ENCODE measurements at places on chromosomes 2 and 18. TPM values are rescaled to one million over a fixed set of nuclear protein-coding genes. Genes with fewer than 3 reads are reported as not detected.

DNA sequence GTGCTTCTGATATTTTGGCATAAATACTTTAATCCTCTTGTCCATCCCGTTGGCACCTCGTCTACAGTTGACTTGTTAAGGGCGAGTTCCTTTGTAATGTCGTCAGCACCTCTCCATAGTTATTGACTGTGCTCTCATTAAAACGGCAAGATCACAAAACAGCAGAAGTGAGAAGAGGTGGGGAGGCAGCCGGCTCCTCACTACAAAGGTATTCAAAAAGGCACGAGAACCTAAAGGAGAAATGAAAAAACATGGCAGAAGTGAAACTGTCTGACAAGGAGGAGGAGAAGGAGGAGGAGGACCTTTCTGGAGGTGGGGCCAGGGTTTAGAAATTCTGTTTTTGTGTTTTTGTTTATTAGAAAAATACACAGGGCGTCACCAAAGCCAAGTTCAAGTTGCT lies 235.6 kb downstream of the BCL11A start:
- DNase-seq = no peak
- no peak overlapping the region for H3K4me3 ChIP-seq
- H3K27me3 ChIP-seq = peaks cover 5% of the 10 kb centered on the region
- H3K27ac ChIP-seq = no peak overlapping the region
- no peaks in the 10 kb centered on the region for H3K36me3 ChIP-seq

GRCh38 chr2:11598228-11598731 lies 64.4 kb downstream of the GREB1 start:
- no peak overlapping the region for H3K4me3 ChIP-seq
- no peaks in the 10 kb centered on the region for H3K36me3 ChIP-seq
- H3K27ac ChIP-seq = no peak overlapping the region
- peaks cover 5% of the 10 kb centered on the region for H3K27me3 ChIP-seq
- DNase-seq = no peak
- H3K4me1 ChIP-seq = peaks cover 2% of the 10 kb centered on the region

- H3K4me3 ChIP-seq = no peak overlapping the region
- no peak for DNase-seq
- no peaks in the 10 kb centered on the region for H3K36me3 ChIP-seq
- peaks cover 2% of the 10 kb centered on the region for H3K4me1 ChIP-seq
Measured at GRCh38 chr18:12008842-12009580, 27.7 kb downstream of the IMPA2 start.

DNA sequence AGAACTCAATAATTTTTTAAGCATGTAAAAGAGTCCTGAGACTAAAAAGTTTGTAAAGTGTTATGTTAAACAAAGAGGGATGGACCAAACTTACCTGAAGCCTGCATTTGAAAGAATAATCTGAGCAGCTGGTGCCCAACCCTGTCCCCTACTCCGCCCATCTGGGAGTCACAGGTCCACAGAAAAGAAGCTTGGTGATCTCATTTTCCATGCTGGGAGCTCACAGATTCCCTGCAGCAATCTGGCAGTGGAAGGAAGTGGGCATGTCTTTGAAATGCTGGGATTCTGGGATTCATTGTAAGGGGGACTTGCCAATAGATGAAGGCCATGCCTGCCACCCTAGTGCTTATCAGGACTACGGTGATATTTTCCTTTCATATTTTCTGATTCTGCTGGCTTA lies 17.9 kb downstream of the CDH2 start:
- peaks cover 7% of the 10 kb centered on the region for H3K27me3 ChIP-seq
- H3K36me3 ChIP-seq = no peaks in the 10 kb centered on the region
- H3K4me1 ChIP-seq = peaks cover 30% of the 10 kb centered on the region
- peak overlapping the region; percentile 85 for H3K27ac ChIP-seq
- DNase-seq = peak; percentile 19

GRCh38 chr2:113848758-113849415 lies 41.0 kb upstream of the ACTR3 start:
- no peak overlapping the region for H3K4me3 ChIP-seq
- no peaks in the 10 kb centered on the region for H3K4me1 ChIP-seq
- no peak for DNase-seq

DNA sequence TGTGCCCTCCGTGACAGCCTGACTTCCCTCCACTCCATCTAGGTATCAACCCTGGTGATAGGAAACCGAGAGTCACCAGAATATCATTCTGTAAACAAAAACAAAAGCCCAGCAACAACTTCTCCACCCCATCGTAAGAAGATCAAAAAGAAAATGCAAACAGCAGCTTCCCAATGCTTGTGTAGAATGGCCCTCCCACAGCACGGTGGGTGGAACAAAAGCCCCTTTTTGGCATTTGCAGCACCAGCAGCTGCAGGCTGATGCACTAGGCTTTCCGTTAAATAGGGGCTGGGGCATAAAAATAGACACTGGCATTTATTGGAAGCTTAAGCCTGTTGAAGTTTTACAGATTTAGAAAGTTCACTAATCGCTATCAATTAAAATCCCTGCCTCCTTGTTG lies 513.0 kb downstream of the GALR1 start:
- H3K36me3 ChIP-seq = peaks cover 4% of the 10 kb centered on the region
- H3K4me1 ChIP-seq = peaks cover 4% of the 10 kb centered on the region
- H3K27me3 ChIP-seq = peaks cover 5% of the 10 kb centered on the region
- no peak overlapping the region for H3K27ac ChIP-seq
- no peak for DNase-seq
- no peak overlapping the region for H3K4me3 ChIP-seq

GRCh38 chr2:140491876-140492275 lies 1638.9 kb downstream of the LRP1B start:
- no peaks in the 10 kb centered on the region for H3K36me3 ChIP-seq
- H3K27ac ChIP-seq = no peak overlapping the region
- H3K4me3 ChIP-seq = no peak overlapping the region
- H3K4me1 ChIP-seq = no peaks in the 10 kb centered on the region

DNA sequence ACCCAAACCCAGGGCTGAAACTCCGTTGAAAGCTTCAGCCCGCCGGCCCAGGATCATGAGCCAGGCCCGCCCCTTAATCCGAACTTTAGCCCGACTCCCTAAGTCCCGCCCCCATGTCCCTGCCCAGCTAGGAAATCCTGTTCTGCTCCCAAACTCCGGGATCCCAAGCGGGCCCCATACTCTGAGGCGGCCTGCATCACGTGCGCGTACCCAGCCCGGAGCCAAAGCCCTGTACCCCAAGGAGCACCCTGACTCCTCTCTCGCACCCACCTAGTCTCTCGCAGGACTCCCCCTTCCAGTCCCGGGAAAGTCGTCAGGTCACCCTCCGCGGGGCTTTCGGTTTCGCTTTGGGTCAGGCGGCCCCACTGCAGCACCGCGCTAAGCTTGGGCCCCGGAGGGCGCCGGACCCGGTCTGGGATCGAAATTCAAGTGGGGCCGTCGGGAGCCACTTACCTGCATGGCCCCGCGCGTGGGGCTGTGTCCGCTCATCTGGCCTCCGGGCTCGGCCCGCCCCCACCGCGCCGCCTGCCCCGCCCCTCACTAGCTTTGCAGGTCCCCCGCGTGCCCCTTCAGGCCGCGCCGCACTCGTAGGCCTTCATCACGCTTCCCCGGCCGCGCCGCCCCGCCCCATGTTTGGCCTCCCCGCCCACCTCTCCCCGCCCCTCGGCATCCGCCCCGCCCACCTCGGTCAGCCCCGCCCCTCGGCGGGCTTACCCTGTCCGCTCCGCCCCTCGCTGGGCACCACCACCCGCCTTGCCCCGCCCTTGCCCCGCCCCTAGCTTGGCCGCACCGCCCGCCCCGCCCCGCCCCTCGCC lies at the start of gene DNPEP:
Gene DNPEP, minus strand, starts transcription at position 607 of the 815 bp plus-strand sequence. Its CDS starts 118 bp downstream, at position 489.
- peak within 1 kb of the TSS; percentile 59 for H3K27ac ChIP-seq
- peak within 1 kb of the TSS; percentile 87 for H3K4me3 ChIP-seq
- H3K4me1 ChIP-seq = no peaks in the 10 kb centered on the region
- peaks cover 9% of the 10 kb centered on the region for H3K27me3 ChIP-seq

GRCh38 chr2:221997100-221997499 lies 301.7 kb downstream of the PAX3 start:
- no peak overlapping the region for H3K4me3 ChIP-seq
- H3K4me1 ChIP-seq = no peaks in the 10 kb centered on the region
- no peak overlapping the region for H3K27ac ChIP-seq
- DNase-seq = no peak

GRCh38 chr2:183606718-183607085 lies 482.5 kb downstream of the NUP35 start:
- H3K4me1 ChIP-seq = no peaks in the 10 kb centered on the region
- no peak overlapping the region for H3K4me3 ChIP-seq
- H3K27me3 ChIP-seq = no peaks in the 10 kb centered on the region

- DNase-seq = no peak
- H3K4me1 ChIP-seq = no peaks in the 10 kb centered on the region
- H3K27ac ChIP-seq = no peak overlapping the region
- peaks cover 2% of the 10 kb centered on the region for H3K27me3 ChIP-seq
- no peaks in the 10 kb centered on the region for H3K36me3 ChIP-seq
Measured at GRCh38 chr2:236787885-236788284, 218.3 kb downstream of the ACKR3 start.

- DNase-seq = no peak
- peaks cover 3% of the 10 kb centered on the region for H3K27me3 ChIP-seq
- H3K4me3 ChIP-seq = no peak overlapping the region
Measured at GRCh38 chr2:88307817-88308216, 137.7 kb downstream of the THNSL2 start.

DNA sequence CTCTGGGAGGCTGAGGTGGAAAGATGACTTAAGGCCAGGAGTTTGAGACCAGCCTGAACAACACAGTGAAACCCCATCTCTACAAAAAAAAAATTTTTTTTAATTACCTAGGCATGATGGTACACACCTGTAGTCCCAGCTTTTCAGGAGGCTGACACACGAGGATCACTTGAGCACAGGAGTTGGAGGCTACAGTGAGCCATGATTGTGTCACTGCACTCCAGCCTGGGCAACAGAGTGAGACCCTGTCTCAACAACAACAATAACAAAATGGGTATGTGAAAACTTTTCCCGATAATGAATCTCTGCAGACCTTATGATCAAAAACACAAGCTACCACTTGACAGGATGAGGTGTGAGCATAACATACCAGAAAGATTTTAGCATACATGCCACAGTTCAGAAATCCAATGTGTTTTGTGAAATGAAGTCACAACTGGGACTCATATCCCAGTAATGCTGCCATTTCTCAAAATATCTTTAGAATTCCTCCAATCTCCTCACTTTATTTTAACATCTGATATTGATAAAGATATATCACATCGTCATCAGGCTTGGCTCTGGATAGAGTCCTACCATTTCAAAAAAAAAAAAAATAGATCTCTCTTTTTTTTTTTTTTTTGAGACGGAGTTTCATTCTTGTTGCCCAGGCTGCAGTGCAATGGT lies 74.0 kb upstream of the PELI1 start:
- no peaks in the 10 kb centered on the region for H3K36me3 ChIP-seq
- H3K27ac ChIP-seq = no peak overlapping the region
- H3K4me1 ChIP-seq = peaks cover 29% of the 10 kb centered on the region
- no peak for DNase-seq

DNA sequence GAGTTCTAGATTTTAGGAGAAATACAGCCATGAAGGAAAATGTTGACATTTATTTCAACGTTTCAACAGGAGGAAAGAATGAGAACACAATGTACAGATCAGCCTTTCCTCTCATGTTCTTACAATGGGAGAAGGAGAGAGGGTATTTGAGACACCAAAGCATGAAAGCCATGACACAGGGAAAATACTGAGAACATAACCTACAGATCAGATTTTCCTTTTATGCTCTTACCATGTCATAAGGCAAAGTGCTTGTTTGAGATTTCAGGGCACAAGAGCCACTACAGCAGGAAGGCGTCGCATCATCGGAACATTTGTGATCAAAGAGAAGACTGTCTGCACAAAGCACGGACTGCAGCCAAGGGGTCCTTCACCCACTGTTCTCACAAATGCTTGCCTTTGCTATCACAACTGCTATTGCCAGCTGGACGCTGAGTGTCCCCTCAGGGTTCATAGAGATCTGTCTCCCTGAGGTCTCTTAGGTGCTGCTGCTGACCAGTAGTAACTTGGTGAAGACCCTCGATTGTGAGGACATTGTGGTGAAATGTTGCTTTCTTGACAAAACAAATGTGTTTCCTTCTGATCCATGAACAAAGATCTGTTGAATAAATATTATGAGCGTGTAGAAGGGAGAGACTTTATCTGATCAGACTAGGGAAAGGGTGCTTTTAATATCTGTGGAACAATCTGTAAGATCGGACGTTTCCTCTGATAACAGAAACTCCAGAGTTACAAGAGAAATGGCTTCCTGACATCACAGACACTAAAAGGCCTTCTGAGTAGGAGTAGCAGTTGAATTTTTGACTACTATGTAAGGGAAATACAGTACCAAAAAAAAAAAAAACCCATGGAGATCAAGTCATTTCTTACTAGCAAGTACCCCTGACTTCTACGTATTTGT lies 6.4 kb upstream of the IL1RL1 start:
- no peaks in the 10 kb centered on the region for H3K27me3 ChIP-seq
- H3K4me1 ChIP-seq = no peaks in the 10 kb centered on the region
- H3K27ac ChIP-seq = no peak overlapping the region
- DNase-seq = no peak
- no peak overlapping the region for H3K4me3 ChIP-seq

- no peak for DNase-seq
- peaks cover 1% of the 10 kb centered on the region for H3K4me1 ChIP-seq
- no peak overlapping the region for H3K4me3 ChIP-seq
Measured at GRCh38 chr2:223697316-223697891, 95.2 kb upstream of the SCG2 start.

- H3K27me3 ChIP-seq = no peaks in the 10 kb centered on the region
- no peak overlapping the region for H3K27ac ChIP-seq
- DNase-seq = no peak
- no peak overlapping the region for H3K4me3 ChIP-seq
- H3K36me3 ChIP-seq = no peaks in the 10 kb centered on the region
Measured at GRCh38 chr18:2897448-2898185, 50.8 kb downstream of the EMILIN2 start.

GRCh38 chr2:144554492-144555210 lies 34.7 kb upstream of the ZEB2 start:
- DNase-seq = no peak
- H3K36me3 ChIP-seq = no peaks in the 10 kb centered on the region
- H3K27ac ChIP-seq = no peak overlapping the region
- no peaks in the 10 kb centered on the region for H3K27me3 ChIP-seq

GRCh38 chr2:113060796-113061195 lies 1.8 kb downstream of the IL36RN start:
- DNase-seq = no peak
- H3K27ac ChIP-seq = no peak overlapping the region
- no peaks in the 10 kb centered on the region for H3K4me1 ChIP-seq
- H3K36me3 ChIP-seq = peaks cover under 1% of the 10 kb centered on the region
- H3K4me3 ChIP-seq = no peak overlapping the region

- peaks cover 3% of the 10 kb centered on the region for H3K36me3 ChIP-seq
- H3K4me1 ChIP-seq = peaks cover 22% of the 10 kb centered on the region
- H3K4me3 ChIP-seq = peak overlapping the region; percentile 96
- peaks cover 13% of the 10 kb centered on the region for H3K27me3 ChIP-seq
- peak overlapping the region; percentile 100 for H3K27ac ChIP-seq
Measured at GRCh38 chr2:113324684-113325160, 46.0 kb upstream of the PAX8 start.

The TSGA10 gene
- total RNA-seq = 3.8 TPM

The KCNIP3 gene
- 7.3 TPM for total RNA-seq

The RESP18 gene
- not detected for total RNA-seq

The VWA3B gene
- not detected for total RNA-seq

The CSRNP3 gene
- total RNA-seq = 23.0 TPM

The SAG gene
- total RNA-seq = not detected

The MDH1B gene
- 0.98 TPM for total RNA-seq

The SLC11A1 gene
- total RNA-seq = not detected

The FBLN7 gene
- total RNA-seq = 0.20 TPM

The CNDP2 gene
- total RNA-seq = 123 TPM

The RBBP8 gene
- 13.6 TPM for total RNA-seq

The WNT10A gene
- 0.17 TPM for total RNA-seq

All from glutamatergic neuron (in vitro differentiated cells).